ENCODE measurements at places on chromosomes 2 and 18.

DNA sequence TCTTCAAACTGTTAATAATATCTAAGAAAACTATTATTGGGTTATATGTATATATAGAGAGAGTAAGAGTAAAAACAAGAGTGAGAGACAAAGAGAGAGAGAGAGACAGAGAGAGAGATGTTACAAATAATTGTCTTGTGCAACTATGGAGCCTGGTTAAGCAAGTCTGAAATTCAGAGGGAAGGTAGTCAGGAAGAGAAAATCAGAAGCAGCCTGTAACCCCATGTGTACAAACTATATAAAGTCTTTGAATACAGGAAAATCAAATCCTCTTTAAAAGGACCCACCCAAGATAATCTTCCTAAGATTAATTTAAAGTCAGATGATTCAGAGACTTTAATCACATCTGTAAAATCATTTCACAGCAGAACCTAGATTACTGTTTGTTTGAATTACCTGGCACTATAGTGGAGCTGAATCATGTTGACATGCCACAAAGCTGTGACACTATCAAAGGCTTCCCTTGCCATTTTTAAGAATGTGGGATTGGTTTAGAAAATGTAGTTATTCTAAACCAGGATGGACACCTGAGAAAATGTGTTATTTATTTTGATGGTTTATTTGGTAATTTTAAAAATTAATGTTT lies 301.7 kb upstream of the FSIP2 start:
- DNase-seq: no peak

- DNase-seq: no peak
These were observed 640.4 kb upstream of the CHAC2 start for GRCh38 chr2:53127061-53127650.

- no peak for DNase-seq
These were observed 75.4 kb upstream of the HNMT start for GRCh38 chr2:137888845-137889244.

GRCh38 chr2:66550826-66551225 lies 115.9 kb downstream of the MEIS1 start:
- no peak for DNase-seq

GRCh38 chr18:46152436-46152807 lies 48.2 kb downstream of the HAUS1 start:
- DNase-seq: no peak

Measured in NCI-H1417 treated with DMSO at 0.1 percent for 48 hours (cell line).